Ascending aorta (tissue), 2 donors: ENCODE measurements at places on chromosomes 4 and X.

DNA sequence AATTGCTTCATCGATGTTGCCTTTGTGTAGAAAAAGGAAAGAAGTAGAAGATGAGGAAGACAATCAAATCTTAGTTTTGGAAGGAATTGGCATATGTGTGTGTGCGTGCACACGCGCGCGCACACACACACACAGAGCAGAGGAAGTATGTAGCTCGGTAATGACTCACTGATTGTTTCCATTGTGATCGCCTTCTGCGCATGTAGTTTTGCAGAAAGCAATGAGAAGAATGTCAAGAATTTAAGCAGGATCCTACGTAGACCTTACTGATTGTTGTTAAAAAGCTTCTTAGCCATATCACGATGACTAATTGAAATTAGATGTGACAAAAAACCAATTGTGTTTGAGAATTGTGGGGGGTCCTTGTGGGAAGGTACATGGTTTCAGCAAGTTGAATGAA is 12.8 kb upstream of the LIMCH1 start:
- H3K27ac ChIP-seq: no peak overlapping the region
- no peak overlapping the region for H3K4me3 ChIP-seq
- no peak for DNase-seq
- no peaks in the 10 kb centered on the region for H3K36me3 ChIP-seq

- peak within 1 kb of the TSS; percentile 62 for H3K4me3 ChIP-seq
- H3K27ac ChIP-seq: peak within 1 kb of the TSS; percentile 89
- no peaks in the 10 kb centered on the region for H3K4me1 ChIP-seq
- no peak for DNase-seq
- H3K27me3 ChIP-seq: no peaks in the 10 kb centered on the region
Measured at GRCh38 chr4:3766036-3766784, at the start of gene ADRA2C. TSS of gene ADRA2C (plus strand) at chr4:3766385. CDS start at chr4:3766607, 222 bp downstream.

DNA sequence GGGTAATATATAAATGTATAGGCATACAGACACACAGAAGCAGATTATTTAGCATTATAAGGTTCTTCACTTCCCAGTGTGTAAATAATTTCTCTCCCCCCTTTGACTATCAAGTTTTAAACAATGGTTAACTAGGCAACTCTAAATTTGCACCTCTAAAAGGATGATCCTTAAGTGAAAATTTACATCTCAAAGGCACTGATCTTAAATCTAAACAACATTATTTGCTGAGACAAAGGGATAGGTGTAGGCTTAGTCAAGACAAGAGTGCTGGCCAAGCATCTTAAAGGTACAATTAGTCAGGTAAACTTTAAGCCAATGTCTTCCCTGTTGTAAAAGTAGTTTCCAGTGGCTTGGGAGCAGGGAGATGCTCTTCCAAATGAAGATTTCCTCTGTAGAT is 33.0 kb downstream of the NLRP2B start:
- H3K4me1 ChIP-seq: no peaks in the 10 kb centered on the region
- no peak overlapping the region for H3K4me3 ChIP-seq
- no peaks in the 10 kb centered on the region for H3K36me3 ChIP-seq
- DNase-seq: no peak
- H3K27ac ChIP-seq: no peak overlapping the region
- H3K27me3 ChIP-seq: no peaks in the 10 kb centered on the region

DNA sequence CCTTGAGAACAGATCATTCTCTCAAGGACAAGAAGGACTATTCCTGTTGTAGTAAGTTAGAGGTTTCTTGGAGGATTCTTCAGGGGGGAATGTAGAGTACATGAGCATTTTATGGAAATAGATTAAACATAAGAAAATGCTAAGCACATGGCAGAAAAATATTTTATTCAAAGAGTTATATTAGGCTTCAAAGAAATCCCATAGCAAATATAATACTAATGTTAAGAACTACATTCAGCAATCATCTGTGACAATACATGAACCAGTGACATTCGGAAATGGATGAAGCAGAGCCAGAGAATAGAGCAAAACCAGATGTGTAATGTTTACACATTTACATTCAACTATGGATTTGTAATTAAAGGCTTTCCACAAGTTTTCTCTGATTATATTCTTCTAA is 288.6 kb downstream of the NAF1 start:
- no peak overlapping the region for H3K27ac ChIP-seq
- no peaks in the 10 kb centered on the region for H3K4me1 ChIP-seq
- H3K4me3 ChIP-seq: no peak overlapping the region
- no peaks in the 10 kb centered on the region for H3K27me3 ChIP-seq
- no peak for DNase-seq

- no peaks in the 10 kb centered on the region for H3K36me3 ChIP-seq
- peaks cover 17% of the 10 kb centered on the region for H3K4me1 ChIP-seq
- no peaks in the 10 kb centered on the region for H3K27me3 ChIP-seq
- peak; percentile 80 for DNase-seq
- no peak overlapping the region for H3K4me3 ChIP-seq
Measured at GRCh38 chr4:128570387-128570975, 239.0 kb upstream of the JADE1 start.

- H3K27me3 ChIP-seq: no peaks in the 10 kb centered on the region
- no peak overlapping the region for H3K27ac ChIP-seq
- H3K36me3 ChIP-seq: no peaks in the 10 kb centered on the region
- no peak for DNase-seq
Measured at GRCh38 chr4:83389037-83389720, 54.5 kb upstream of the HPSE start.

DNA sequence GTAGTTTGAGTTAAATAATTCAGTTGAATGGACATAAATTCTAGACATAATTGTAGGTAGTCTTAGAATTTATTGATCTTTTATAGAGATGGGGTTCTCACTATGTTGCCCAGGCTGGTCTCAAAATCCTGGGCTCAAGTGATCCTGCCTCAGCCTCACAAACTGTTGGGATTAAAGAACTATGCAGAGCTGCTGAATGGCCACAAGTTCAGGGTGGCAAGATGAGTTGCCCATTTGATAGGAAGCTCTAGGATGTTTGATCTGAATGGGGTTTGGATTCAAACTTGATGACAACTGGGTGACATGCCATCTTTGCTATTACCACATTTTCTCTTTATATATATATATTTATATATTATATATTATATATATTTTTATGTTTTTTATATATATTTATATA is 3.6 kb downstream of the RPL36A start:
- no peak overlapping the region for H3K4me3 ChIP-seq
- no peak for DNase-seq
- H3K4me1 ChIP-seq: no peaks in the 10 kb centered on the region
- H3K36me3 ChIP-seq: peaks cover 3% of the 10 kb centered on the region
- H3K27ac ChIP-seq: no peak overlapping the region
- H3K27me3 ChIP-seq: no peaks in the 10 kb centered on the region

- no peak overlapping the region for H3K27ac ChIP-seq
- DNase-seq: no peak
- H3K36me3 ChIP-seq: no peaks in the 10 kb centered on the region
Measured at GRCh38 chrX:37942170-37942569, 64.2 kb upstream of the SYTL5 start.

- H3K4me1 ChIP-seq: no peaks in the 10 kb centered on the region
- no peak for DNase-seq
- H3K27me3 ChIP-seq: no peaks in the 10 kb centered on the region
- no peak overlapping the region for H3K4me3 ChIP-seq
- H3K27ac ChIP-seq: peak overlapping the region; percentile 90
Measured at GRCh38 chr4:168765726-168766125, 244.3 kb downstream of the CBR4 start.

DNA sequence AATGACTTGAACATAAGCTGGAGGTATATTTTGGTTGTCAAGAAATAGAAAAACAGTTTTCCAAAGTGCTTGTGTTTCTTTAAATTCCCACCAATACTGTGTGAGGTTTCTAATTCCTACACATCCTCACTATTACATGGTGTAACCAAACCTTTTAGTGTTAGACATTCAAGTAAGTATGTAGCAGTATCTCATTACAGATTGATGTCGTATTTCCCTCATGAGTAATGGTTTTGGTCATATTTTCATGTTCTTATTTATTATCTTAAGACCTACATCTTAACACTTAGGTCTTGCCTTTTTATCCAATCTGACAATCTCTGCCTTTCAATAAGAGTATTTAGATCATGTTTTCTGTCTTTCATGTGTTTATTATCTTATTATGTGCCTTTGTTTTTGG is 253.7 kb upstream of the ANXA10 start:
- no peaks in the 10 kb centered on the region for H3K27me3 ChIP-seq
- no peaks in the 10 kb centered on the region for H3K36me3 ChIP-seq
- no peaks in the 10 kb centered on the region for H3K4me1 ChIP-seq
- no peak overlapping the region for H3K4me3 ChIP-seq
- no peak for DNase-seq

- H3K27ac ChIP-seq: no peak overlapping the region
- H3K4me1 ChIP-seq: no peaks in the 10 kb centered on the region
- no peak for DNase-seq
- H3K4me3 ChIP-seq: no peak overlapping the region
Measured at GRCh38 chrX:151505796-151506195, 57.7 kb upstream of the PASD1 start.

DNA sequence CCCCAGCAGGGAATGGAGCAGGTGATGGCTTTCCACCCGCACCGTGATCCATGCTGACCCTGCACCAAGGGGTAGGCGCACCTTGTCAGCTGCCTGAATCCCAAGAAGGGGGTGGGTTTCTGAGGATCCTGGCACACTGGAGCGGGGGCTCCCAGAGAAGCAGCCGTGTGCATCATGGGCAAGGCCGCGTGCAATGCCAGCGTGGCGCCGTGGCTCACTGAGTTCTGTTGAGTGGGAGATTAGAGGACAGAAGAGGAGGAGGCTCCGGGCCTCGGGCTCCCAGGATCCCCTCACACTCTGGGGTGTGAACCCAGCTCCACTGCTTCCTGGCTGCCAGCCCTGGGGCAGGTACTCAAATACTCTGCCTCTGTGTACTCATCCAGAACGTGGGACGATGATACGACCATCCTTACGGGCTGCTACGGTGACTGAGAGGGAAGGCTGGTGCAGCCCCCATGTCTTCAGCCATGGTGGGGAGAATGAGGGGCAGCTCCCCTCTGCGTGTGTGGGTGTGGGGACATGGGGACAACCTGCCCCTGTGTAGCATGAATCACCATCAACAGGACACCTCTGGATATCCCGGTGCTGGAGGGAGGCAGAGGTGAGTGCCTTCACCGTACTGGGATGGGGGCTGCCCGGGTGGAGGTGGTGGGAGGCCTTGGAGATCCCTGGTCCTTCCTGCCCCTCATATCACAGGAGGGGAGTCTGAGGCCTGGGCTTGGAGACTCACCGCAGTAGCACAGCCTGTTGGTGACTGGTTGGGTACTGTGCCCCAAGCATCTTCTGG is 52.6 kb downstream of the CPZ start:
- H3K4me3 ChIP-seq: no peak overlapping the region
- H3K4me1 ChIP-seq: no peaks in the 10 kb centered on the region
- peak; percentile 58 for DNase-seq
- no peaks in the 10 kb centered on the region for H3K27me3 ChIP-seq
- no peaks in the 10 kb centered on the region for H3K36me3 ChIP-seq
- no peak overlapping the region for H3K27ac ChIP-seq

DNA sequence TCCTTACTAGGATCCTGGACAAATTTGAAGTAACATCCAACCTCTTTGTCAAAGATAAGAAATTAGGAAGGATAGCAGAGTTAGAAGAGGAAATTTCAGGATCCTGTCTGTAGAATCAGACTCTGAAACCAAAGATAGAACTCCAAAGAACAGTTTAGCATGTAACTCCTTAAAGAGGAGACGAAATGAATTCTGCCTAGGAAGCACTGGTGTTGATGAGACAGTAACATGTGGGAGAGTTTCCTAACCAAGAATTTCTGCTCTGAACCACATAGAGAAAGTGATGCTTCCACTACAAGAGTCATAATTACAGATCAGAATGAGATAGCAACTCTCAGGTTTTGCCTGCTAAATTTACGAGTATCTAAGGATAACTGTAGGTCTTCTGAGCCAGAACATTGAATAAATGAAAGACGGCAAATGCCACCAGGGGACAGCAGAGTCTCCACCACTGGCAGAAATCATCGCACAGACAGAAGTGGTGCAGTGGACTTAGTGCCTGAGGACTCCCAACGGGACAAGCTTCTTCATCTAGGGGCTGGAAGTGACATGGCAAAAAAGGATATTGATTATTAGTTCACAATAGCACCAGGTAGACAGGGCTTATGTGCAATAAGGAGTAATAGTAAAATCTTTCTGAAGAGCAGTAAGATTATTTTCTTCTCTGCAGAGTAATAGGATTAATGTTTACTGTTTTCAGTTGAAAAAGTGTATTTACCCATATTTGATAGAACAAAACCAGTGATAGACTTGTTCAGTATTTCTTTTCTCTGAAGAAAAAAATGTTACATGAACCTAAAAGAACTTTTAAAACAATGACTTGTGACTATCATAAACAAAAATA is 6.7 kb upstream of the PPID start:
- no peaks in the 10 kb centered on the region for H3K4me1 ChIP-seq
- no peak overlapping the region for H3K4me3 ChIP-seq
- H3K36me3 ChIP-seq: no peaks in the 10 kb centered on the region
- no peak overlapping the region for H3K27ac ChIP-seq

DNA sequence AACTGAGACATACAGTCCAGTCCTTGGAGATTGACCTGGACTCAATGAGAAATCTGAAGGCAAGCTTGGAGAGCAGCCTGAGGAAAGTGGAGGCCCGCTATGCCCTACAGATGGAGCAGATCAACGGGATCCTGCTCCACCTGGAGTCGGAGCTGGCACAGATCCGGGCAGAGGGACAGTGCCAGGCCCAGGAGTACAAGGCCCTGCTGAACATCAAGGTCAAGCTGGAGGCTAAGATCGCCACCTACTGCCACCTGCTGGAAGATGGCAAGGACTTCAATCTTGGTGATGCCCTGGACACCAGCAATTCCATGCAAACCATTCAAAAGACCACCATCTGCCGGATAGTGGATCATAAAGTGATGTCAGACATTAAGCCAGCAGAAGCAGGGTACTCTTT is 20.4 kb upstream of the FRMPD3 start:
- no peak overlapping the region for H3K27ac ChIP-seq
- no peak overlapping the region for H3K4me3 ChIP-seq
- DNase-seq: no peak
- H3K36me3 ChIP-seq: no peaks in the 10 kb centered on the region
- no peaks in the 10 kb centered on the region for H3K27me3 ChIP-seq

DNA sequence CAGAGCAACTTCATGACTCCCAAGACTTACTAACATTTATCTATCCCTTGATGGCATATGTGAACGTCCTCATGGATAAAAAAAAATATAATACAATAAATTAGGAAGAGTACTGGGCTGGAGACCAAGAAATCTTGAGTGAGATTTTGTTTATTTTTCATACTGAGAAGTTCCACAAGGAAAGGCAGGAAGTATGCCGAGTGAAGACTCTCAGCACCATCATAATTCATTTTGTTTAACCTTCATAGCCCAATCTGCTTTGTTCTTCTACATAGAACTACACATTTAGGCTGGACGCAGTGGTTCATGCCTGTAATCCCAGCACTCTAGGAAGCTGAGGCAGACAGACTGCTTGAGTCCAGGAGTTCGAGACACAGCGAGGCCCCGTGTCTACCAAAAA is 198.3 kb downstream of the NSUN7 start:
- no peak for DNase-seq
- peaks cover 3% of the 10 kb centered on the region for H3K36me3 ChIP-seq
- H3K27ac ChIP-seq: peak overlapping the region; percentile 51
- H3K27me3 ChIP-seq: no peaks in the 10 kb centered on the region
- H3K4me1 ChIP-seq: peaks cover 23% of the 10 kb centered on the region
